Stimulated activated CD4-positive, alpha-beta T cell treated with anti-CD3 and anti-CD28 coated beads, Interleukin-1b, Interleukin-23, amount 100 ng/mL, for 48 hours (primary cell): ENCODE measurements at places on chromosomes 3 and 15.

DNA sequence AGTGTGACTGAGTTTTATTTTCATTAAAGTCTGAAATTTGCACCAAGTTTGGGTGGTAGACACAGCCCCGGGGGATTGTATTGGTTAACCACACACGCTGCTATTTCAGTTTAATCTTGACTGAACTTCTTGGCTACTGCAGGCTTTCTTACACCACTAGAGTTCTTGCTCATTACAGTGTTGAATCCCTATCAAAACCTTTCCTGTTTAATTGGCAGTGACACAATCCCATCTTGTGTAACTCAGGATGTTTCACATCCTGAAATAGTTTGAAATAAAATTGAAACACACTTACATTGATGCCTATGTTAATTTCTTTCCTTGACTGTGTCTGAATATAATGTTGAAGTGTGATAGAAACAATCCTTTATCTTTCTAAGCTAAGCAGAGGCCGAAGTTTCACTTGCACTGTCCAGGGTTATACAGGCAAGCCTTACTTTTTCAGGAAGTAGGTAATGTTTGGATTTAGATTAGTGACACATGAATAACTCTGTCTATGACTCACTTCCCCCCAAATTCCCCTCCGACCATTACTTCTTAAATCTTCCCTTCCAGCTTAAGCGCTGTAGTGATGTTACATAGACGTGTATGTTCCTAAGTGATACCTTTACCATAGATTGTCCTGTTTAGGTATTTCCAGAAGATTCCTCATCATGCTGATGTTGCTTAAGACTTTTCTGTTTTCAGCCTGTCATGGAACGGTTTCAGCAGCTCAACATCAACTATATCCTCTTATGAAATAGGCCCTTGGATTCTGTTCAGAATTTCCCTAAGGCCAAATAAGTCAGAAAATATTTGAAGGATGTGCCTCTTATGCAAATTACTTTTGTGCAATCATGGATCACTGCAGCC is 16.8 kb downstream of the ATG7 start:
- no peak for DNase-seq

GRCh38 chr3:122146466-122146865 is 37.0 kb upstream of the CASR start:
- DNase-seq: peak; percentile 89

DNA sequence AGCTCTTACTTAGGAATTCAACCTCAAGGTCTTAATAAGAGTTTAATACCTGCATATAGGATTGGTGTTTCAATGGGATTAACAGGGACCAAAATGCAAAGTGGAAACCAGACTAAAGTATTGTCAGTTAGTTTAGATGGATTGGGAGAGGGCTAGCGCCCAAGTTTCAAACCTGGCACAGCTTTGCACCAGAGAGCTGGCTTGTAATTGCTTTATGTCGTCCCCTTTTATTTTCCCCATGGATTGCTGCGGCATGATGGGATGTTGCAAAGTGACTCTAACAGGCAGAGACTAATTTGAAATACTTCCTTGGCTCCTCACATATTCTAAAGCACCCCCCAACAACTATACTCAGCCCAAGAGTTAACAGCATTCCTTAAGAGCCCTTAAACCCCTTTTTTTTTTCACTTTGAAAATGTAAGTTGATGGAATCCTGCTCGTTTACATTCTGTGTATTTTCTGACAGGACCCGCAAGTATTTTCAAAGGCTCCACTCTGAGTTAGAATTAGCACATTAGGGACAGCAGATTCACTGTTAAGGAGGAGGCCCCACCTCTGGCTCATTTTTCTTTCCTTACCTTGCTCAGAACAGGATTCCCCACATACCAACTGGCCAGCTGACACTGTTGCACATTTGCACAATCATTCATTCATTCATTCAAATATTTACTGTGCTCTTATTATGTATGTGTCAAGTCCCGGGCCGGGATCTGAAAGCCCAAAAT is 214.2 kb downstream of the ERC2 start:
- DNase-seq: no peak

GRCh38 chr3:37994639-37994972 is 4.0 kb downstream of the VILL start:
- DNase-seq: no peak

DNA sequence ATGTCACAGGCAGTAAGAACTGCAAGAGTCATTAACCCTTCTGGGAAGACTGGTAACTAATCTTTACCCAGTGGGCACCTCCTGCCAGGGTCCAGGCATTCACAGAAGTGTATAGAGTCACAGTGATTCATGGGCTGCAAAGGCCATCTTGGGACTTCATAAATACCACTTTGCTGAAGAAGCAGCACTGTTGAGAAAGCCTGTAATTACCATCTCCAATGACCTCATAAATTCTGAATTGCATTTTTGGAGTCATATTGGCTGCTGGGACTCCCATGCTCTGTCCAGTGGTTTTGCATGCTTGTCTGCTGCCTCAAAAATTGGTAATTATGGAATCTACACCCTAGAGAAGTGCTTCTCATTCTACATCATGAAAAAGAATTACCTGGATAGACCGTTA is 837.2 kb downstream of the NTRK3 start:
- DNase-seq: no peak

- DNase-seq: no peak
These were observed 83.2 kb upstream of the RAP2B start for GRCh38 chr3:153078826-153079225.

- no peak for DNase-seq
These were observed 109.5 kb upstream of the PTPRG start for GRCh38 chr3:61451841-61452240.

DNA sequence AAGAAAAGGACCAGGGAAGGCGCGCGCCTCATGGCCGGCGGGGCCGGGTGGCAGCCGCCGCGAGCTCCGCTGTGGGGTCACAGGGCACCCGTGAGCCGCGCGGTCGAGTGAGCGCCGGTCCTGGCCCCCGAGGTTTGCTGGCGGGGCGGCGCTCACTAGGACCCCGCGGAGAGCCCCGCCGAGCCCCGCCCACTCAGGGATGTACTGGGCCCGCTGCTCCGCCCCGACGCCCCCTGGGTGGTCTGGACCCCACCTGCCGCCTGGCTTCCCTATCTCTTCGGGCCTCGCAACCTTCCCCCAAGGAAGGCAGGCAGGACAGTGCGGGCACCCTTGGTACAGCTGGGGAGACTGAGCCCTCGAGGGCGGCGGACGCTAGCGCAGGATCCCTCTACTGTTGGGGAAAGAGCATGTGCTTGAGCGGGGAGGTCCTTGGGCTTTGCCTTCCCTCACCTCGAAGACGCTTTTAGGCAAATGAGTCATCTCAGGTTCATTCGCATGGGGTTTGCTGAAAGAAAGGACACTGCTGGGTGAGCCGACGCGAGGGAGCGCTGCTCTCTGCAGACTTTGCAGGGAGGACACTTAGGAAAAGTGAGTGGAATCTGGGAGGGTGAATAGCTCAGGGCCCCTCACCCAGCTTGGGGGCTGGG is at the start of gene CHRNB4:
Gene CHRNB4, minus strand, starts transcription at position 109 of the 647 bp plus-strand sequence. Its CDS starts 77 bp downstream, at position 32.
- peak; percentile 10 for DNase-seq

- no peak for DNase-seq
These were observed 388.0 kb upstream of the TBL1XR1 start for GRCh38 chr3:177585271-177585670.

DNA sequence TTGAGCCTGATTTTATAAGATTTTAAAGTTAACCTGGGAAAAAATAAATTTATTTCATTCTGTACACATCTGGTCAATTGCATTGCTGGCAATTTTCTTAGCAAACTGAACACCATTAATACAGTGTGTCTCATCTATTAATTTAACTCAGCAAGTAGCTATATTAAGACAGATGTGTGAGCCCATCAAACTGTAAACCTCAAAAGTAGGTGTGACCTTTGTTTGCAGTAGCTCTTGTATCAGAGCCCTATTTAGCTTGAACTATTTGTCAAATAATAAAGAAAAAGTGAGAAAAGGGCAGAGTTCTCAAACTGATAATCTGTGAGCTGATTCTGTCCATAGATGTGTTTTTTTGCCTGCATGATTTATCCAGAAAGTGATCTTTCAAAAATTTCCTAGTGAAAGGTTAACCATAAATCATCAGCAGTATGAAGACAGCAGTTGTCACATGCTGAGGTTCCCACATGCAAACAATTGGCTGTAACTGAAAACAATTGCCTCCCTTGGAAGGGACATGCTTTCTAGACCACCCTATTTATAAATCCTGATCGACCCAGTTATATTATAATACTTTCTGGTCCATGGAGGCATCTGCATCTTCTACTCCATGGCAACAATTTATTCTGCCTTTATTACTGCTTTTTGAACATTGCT is 646.5 kb downstream of the NSUN3 start:
- DNase-seq: no peak

DNA sequence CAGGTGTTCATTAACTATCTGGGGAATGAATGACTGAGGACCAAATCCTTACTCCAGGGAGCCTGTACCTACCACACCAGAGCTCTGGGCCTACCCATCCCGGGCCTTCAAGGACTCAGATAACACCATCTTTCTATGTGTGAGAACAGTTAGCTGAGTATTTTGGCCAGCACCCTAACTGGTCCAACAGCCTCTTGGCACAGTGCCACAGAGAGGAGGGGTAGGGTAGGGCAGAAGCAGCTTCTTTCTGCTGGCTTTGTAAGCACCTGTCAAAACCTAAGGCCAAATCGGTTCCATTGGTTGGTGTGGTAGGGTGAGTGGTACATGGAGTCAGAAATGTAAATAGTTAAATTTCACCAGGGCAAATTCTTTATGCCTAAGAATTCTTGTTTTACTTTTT is 26.7 kb downstream of the ISL2 start:
- DNase-seq: no peak

DNA sequence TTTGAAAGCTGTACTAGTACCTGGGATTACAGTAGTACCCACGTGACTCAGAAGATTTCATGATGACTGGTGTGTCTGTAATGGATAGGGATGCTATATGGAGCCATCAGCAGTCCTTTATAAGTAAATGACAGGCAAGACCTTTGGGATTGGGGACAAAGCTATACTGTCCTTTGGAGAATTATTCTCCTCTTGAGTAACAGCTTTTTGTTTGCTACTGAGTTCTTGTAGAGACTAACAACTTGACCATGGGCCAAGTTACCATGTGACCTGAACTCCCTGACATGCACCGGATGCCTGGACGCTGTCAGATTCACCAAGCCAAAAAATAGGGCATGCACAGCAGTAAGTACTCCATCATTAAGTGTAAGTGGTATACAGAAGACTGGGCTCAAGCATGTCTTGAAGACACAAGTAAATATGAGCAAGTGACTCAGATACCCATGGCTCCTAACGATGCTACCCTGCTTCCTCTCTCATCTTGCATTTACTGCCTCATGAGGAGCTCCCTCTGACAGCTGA is 12.9 kb downstream of the SEC11A start:
- no peak for DNase-seq

GRCh38 chr15:90513448-90513847 is 16.3 kb upstream of the CRTC3 start:
- no peak for DNase-seq

DNA sequence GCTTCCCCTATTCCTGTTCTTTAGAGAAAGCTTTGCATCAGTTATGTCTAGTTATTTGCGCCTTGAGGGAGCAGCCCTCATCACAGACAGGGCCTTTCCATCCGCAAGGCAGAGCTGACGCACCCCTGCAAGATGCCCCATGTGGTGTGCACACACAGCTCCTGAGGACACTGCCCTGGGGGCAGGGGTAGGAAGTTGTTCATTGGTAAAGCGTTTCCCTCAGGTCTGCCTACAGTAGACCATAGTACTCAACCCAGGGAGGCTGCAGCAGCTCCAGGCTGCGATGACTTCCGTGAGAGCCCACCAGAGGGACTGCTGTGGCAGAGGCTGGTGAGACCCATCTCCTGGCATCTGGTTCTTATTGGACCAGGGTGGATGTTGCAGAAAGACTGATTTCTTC is 55.1 kb upstream of the PLXNA1 start:
- no peak for DNase-seq

DNA sequence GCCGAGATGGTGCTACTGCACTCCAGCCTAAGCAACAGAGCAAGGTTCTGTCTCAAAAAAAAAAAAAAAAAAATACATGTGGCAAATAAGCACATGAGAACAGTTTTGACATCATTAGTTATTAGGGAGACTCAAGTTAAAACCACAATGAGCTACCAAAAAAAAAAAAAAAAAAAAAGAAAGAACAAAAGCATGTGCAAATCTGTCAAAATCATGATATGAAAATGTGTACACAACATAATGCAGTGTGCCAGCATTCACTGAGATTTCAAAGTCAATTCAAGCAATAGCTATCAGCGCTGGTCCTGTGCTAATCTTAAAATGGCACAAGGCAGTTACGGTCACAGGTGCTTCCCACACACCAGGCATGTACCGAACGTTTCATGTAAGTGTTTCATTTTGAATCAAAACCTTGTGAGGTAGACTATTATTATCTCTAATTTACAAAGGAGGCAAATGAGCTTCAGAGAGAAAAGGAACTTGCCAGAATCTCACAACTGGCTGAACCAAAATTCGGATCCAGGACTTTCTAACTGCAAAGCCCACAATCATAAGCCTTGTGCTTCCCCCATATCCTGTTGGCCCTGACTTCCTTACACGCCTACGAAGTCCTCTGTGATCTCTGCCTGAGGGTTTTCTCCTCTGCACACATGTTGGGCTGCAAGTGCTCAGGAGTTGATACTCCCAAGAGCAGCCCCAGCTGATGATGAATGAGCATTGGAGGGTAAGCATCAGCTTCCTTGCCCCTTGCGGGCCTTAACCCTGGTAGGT is 200.1 kb upstream of the PROK2 start:
- DNase-seq: peak; percentile 52

GRCh38 chr3:172519740-172520139 is 3.5 kb downstream of the TNFSF10 start:
- no peak for DNase-seq

GRCh38 chr3:116443191-116443661 is 2.1 kb downstream of the LSAMP start:
- DNase-seq: no peak

- DNase-seq: no peak
These were observed 25.5 kb upstream of the APOD start for GRCh38 chr3:195609229-195609628.

- DNase-seq: no peak
These were observed 4.3 kb upstream of the TSEN2 start for GRCh38 chr3:12479919-12480427.

DNA sequence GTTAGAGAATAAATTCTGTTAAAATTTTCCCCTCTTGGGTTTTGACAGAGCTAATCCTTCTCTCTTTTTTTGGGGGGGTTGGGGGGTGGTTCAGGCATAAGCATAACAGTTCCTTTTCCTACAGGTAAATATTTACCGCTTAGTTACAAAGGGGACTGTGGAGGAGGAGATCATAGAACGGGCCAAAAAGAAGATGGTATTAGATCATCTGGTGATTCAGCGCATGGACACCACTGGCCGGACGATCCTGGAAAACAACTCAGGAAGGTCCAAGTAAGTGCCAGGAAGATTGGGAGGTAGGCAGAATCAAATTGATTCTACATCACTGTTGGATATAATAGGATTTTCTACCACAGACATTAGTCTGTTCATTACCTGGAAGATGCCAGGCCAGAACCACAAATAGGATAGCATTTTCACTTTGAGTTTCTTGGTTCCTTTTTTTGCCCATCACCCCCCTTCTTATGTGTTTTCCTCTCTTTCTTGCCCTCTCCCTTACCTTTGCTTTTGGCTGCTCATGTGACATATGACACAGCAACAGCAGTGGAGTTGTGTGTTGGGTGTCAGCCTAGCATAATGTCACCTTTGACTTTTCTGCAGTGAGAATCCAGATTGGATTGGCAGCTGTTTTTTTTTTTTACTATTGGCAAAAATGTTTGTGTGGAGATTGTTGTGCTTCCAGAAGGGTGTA is 79.0 kb downstream of the CHD2 start:
- no peak for DNase-seq

GRCh38 chr15:41323611-41324010 is 8.8 kb downstream of the OIP5 start:
- no peak for DNase-seq
